Immature natural killer cell (primary cell): ENCODE measurements at places on chromosomes 4 and X. TPM values are rescaled to one million over a fixed set of nuclear protein-coding genes. Genes with fewer than 3 reads are reported as not detected.

Gene KCND1
- not detected for polyA plus RNA-seq

Gene CLCN4
- polyA plus RNA-seq, result not detected

Gene TRIM2
- polyA plus RNA-seq, result not detected

Gene NSG1
- 2.5 TPM for polyA plus RNA-seq

Gene ADRA2C
- polyA plus RNA-seq, result not detected

Gene RXFP1
- not detected for polyA plus RNA-seq

Gene RPL39
- polyA plus RNA-seq, result 2,496 TPM

Gene GLRA3
- not detected for polyA plus RNA-seq

Gene REELD1
- polyA plus RNA-seq, result not detected

Gene PNMA5
- polyA plus RNA-seq, result not detected

Gene LUZP4
- not detected for polyA plus RNA-seq

Gene EDNRA
- polyA plus RNA-seq, result not detected

Gene SSX2B
- polyA plus RNA-seq, result not detected

Gene TRPC5OS
- not detected for polyA plus RNA-seq

Gene STS
- 3.5 TPM for polyA plus RNA-seq

GRCh38 chr4:84263415-84263814 lies 235.7 kb downstream of the NKX6-1 start:
- DNase-seq, result no peak

- no peak for DNase-seq
These were observed 182.4 kb upstream of the MBNL3 start for GRCh38 chrX:132671229-132671641.

DNA sequence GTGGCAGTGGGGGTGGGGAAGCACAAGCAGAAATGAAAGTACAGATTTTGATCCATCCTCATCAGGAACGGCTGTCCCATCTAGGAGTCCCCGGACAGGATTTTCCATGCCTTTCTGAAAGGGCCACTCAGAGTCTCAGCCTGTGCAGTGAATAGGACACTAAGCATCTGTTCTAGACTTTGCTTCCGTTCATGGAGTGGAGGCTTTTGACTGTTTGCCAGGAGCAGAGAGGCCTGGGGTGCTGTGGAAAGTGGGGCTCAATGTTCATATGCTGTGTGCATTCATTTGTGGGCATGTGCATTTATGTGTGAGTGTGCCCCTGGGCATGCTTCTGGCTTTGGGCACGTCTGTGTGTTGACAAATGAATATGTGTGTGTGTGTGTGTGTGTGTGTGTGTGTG lies 25.6 kb upstream of the MAMLD1 start:
- DNase-seq, result no peak

DNA sequence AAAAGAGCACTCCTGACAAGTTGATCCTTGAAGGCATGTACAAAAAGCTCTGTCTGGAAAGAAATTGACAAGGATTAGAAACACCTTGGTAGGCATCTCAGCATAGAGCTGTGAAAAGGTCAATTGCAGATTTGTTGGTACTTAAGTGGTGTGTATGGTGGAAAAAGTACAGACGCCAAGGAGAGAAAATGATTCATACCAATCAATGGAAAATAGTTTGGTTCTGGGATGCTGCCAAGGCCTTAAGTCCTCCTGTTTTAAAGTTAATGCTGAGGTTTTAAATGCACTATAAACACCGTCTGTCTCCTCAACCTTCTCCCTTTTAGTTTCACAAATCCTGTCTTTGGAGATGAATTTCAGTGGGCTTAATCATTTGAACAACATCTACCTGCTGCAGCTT lies 524.1 kb downstream of the IL15 start:
- no peak for DNase-seq

GRCh38 chr4:2322841-2323240 lies 60.9 kb upstream of the MXD4 start:
- DNase-seq, result no peak

DNA sequence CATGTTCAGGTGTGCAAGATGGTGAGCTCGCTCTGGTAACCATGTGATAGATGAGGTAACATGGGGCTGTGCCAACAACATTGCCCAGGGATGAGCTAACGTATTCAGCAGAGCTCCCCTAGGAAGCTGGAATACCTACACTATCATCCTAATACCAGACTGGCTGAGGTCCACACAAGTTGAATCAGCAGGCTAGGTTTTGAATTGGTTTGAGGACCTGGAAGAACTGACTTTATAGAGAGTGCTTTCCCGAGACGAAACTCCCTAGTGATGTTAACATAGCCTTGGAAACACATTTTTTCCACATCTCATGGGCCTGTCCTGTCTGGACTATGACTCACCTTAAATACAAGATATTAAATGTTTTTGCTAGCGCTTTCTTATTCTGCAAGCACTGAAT lies 56.7 kb downstream of the IGFBP7 start:
- no peak for DNase-seq

- DNase-seq, result no peak
These were observed 210.0 kb downstream of the SOWAHB start for GRCh38 chr4:76687746-76688448.

- DNase-seq, result no peak
These were observed 24.3 kb downstream of the GRSF1 start for GRCh38 chr4:70815370-70815769.

- DNase-seq, result no peak
These were observed 50.2 kb downstream of the ZNF827 start for GRCh38 chr4:145888393-145888792.

- no peak for DNase-seq
These were observed 7.6 kb upstream of the CXCL5 start for GRCh38 chr4:74006009-74006476.

DNA sequence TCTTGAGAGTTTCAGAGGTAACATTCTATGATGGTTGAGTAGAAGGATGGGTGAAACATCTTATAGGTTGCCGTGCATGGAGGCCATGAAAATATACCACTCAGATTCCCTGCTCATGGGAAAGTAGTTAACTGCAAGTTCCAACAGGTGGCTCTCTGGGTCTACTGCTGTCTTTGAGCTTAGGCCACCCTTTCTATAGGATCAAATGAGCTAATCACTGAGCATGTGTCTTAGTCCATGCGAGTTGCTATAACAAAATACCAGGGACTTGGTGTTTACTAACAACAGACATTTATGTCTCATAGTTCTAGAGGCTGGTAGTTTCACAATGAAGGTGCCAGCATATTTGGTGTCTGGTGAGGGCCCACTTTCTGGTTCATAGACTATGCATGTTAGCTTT lies 144.8 kb upstream of the UNC5C start:
- no peak for DNase-seq

GRCh38 chrX:82335772-82336171 lies 1133.9 kb downstream of the SH3BGRL start:
- no peak for DNase-seq

- no peak for DNase-seq
These were observed 1.7 kb downstream of the ATP8A1 start for GRCh38 chr4:42655269-42655637.

GRCh38 chrX:136080766-136081165 lies 66.6 kb upstream of the FHL1 start:
- DNase-seq, result no peak

DNA sequence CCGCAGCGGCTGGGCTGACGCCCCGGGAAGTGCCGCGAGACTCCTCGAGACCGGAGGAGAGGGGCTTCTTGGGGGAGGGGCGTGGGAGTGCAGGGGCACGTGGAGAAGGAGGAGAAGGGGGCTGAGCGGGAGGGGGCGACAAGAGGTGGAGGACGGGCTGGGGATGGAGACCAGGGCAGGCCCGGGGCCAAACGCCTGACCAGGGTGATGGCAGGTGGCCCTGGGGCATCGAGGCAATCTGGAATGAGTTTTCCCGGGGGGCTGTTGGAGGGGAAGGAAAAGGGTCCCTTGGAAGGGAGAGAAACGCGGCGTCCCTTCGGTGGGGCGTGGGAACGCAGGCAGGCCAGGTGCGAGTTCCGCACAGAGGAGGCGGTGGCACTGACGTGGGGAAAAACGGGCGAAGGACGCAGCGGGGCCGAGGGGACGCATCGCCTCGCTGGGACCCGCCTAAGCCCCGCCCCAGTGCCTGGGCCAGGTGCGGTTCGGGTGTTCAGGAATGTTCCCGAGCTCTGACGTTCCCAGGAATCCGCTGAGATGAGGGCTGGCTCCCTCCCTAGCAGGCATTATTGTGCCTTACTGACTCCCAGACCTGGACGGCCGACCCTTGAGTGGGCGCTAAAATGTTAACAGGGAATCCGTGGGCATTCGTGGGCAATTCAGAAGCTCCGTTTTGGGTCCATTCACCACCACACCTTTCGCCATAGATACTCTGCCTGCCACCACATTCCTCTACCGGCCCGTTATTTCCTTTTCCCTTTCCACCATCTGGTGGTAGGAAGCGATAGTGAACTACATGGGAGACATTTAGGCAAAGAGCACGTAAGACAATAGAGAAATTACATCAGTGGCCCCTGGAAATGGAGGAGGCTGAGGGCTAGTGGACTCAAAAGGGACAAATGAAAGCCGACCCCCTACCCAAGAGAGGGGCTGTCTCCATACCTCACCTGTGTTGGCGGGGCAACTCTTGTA lies 795 bp upstream of the SH3KBP1 start:
- peak; percentile 53 for DNase-seq

DNA sequence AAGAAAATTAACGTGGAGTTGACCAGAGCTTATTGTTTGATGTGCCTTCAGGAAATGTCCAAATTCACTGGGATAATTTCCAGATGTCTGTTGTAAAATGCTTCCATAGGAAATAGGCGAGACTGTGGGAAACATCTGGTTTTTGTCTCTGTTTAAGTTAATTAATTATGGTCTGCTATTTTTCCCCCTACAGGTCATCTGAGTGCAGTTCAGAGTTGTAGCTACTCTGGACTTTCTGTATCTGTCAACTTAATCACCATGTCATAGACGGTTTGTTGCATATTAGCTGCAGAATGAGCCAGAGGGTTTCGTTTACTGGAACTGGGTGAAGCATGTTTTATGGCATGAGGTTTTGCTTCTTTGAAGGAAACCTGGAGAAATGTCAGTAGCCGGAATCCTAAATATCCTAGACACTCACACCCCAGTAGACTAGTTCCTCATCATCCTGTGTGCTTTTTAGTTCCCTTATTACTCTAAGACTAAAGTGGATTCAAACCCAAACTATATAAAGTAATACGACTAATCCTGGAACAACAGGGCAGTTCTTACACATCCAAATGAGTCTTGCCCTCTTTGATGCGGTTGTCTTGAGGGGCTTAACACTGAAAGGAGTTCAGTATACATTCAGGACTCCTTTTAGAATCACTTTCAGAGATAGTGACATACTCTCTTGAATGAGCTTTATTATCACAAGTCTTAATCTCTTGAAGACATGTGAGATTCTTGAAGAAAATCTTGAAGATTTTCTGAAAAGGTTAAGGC lies 62.5 kb downstream of the PPEF1 start:
- DNase-seq, result no peak

GRCh38 chr4:138182838-138183426 lies 59.2 kb downstream of the SLC7A11 start:
- DNase-seq, result no peak

GRCh38 chrX:123525123-123525725 lies 207.6 kb downstream of the THOC2 start:
- no peak for DNase-seq

- no peak for DNase-seq
These were observed 43.9 kb downstream of the MBNL3 start for GRCh38 chrX:132444936-132445335.

DNA sequence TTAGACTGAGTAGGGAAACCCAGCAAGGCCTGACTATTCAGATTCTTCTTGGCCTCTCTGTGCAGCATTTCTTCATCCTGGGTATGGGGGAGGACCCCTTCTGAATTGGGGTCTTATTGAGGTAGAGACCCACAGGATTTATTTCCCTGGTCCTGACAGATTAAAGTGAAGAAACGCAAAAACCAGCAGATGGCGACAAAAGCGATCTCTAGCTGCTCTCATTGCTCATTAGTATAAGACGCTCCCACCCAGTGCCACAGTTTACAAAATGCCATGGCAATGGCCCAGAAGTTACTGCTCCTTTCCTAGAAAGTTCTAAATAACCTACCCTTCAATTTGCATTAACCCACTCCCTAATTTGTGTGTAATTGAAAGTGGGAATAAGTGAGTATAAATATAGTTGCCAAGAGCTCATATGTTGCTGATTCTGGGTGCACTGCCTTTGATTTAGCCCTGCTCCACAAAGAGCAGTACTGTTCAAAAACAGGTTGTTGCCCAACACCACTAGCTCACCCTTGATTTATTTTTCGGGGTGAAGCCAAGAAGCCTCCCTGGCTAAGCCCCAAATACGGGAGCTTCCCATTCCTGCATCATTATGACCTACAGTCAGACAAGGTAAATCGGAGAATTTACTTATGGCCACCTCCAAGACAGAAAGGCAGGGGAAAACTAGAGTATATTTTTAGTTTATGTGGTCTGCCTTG lies 3.7 kb upstream of the BEX4 start:
- peak; percentile 37 for DNase-seq
